WTC11 (cell line): ENCODE measurements at places on chromosomes 16 and 17. TPM values are rescaled to one million over a fixed set of nuclear protein-coding genes. Genes with fewer than 3 reads are reported as not detected.

Gene PMFBP1
- total RNA-seq: 1.9 to 3.4 TPM (median 3.2 TPM) in 3 replicates

Gene PLEKHH3
- total RNA-seq: 33.0 to 40.2 TPM (median 35.6 TPM) in 3 replicates

Gene KRT15
- 0.34 to 0.55 TPM (median 0.37 TPM) in 3 replicates for total RNA-seq

Gene ODAD4
- 1.2 to 2.1 TPM (median 1.9 TPM) in 3 replicates for total RNA-seq

Gene DYNC1LI2
- total RNA-seq: 82.7 to 89.8 TPM (median 89.7 TPM) in 3 replicates

Gene CCL13
- total RNA-seq: not detected in 3 replicates

Gene SLFN12
- total RNA-seq: 12.2 to 12.7 TPM (median 12.4 TPM) in 3 replicates

Gene MAPT
- 2.2 to 4.2 TPM (median 2.9 TPM) in 3 replicates for total RNA-seq
